ENCODE measurements at places on chromosomes 11 and 22.

- DNase-seq, result no peak
Measured at GRCh38 chr11:133553885-133554740, 21.8 kb upstream of the OPCML start.

GRCh38 chr22:26979294-26979693 lies 321.9 kb downstream of the MIAT start:
- DNase-seq, result no peak

DNA sequence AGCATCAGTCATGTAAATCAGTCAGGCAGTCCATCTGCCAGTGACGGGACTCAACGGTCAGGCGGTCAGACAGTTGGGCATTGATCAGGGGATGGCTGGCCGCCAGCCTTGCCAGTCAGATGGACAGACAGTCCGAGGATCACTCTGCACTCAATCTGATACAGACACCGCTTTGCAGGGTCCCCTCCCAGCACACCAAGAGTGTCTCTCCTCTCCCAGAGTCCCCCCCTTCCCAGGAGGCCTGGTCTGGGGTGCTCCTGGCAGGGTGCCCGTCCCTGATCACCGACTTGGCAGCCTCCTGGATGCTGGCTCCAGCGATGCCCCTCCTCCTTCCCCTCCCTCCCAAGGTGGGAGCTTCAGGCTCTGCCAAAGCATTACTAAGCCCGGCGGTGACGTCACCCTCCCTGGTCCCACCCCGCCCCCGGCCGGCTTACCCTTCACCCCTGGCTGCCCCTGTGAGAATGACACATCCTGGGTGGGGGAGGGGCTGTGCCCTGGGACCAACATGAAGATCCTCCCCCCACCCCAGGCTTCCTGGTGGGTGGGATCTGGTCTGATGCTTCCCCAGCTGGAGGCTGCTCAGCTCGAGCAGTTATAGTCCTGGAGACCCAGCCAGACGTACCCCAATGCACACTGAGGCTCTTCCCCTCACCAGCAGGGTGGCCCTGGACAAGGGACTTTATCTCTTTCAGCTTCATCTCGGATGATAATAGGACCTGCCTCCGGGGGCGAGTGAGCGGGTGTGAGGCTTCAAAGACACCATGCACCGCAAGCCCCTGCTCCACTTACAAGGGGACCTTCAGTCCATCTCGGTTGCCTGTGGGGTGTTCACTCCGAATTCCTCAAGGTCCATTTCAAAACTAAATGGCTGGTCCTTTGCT lies 69.2 kb downstream of the CD82 start:
- DNase-seq, result no peak

GRCh38 chr11:12066799-12067508 lies 43.4 kb upstream of the MICAL2 start:
- DNase-seq, result no peak

GRCh38 chr11:31997955-31998354 lies 92.9 kb upstream of the RCN1 start:
- no peak for DNase-seq

DNA sequence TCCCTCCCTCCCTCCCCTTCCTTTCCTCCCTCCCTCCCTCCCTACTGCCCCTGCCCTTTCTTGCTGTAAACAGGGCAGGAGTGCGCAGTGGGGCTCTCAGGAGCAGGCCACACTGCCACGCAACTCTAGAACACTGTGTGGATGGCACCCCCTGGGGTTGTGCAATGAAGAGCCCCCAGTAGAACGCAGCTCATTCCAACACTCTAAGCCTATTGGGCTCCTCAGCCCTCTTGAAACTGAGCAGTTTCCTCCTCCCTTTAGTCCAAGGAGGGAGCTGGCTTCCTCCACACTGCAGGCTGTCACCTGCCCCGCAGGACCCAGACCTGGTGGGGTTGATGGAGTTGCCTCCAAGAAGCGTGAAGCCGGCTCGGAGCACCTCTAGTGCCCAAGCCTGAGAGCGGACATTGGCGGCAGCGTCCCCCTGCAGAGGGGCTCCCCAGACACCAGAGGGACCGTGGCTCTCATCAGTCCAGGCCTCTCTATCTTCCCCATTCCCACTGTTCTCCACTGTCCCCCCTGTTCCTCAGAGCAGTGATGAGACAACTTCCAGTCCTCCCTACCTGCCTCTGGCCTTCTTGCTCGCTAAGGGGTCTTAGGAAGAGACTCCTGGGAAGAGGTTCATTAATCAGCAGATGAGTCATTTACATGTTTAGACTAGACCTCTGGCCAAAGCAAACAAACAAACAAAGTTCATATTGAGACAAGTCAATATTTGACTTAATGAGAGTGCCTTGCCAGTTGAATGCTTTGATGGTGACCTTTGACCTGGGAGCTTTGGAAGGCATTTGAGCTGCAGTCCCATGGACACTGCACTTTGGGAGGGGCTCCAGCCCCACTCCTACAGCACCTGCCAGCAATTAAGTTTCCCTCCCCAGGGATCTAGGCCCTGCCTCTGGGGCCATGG lies 64.0 kb downstream of the RPUSD4 start:
- DNase-seq, result no peak

DNA sequence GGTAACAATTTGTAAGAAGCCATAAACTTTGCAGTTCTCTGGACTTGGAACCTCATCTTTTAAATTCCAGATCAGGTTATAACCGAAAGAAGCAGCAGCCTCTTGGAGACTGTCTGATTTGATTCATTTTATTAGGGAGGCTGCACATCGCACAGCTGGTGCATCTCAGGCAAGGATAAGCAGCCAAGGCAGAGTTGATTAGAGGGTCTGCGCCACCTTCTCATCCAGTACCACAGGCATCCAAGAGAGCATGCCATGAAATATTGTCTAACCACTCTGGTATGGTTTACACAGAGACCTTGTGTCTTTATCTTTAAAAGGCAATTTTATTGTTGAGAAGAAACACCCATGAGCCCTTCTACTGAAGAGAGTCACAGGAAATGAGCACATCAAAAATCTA lies 16.2 kb upstream of the CWF19L2 start:
- DNase-seq, result no peak

DNA sequence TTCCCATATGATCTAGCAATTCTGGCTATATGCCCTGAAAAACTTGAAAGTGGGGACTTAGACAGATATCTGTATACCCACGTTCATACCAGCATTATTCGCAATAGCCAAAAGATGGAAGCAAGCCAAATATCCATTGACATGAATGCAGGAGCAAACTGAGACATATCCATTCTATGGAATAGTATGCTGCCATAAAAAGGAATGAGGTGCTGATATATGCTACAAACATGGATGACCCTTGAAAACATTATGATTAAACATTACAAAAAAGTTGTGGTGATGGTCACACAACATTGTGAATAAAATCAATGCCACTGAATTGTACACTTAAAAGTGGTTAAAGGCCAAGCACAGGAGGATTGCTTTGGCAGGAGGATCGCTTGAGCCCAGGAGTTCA lies 25.5 kb downstream of the MFNG start:
- no peak for DNase-seq

GRCh38 chr22:27262361-27262760 lies 539.2 kb downstream of the MN1 start:
- DNase-seq, result no peak

GRCh38 chr22:23529166-23530103 lies 50.7 kb downstream of the IGLL1 start:
- DNase-seq, result no peak

DNA sequence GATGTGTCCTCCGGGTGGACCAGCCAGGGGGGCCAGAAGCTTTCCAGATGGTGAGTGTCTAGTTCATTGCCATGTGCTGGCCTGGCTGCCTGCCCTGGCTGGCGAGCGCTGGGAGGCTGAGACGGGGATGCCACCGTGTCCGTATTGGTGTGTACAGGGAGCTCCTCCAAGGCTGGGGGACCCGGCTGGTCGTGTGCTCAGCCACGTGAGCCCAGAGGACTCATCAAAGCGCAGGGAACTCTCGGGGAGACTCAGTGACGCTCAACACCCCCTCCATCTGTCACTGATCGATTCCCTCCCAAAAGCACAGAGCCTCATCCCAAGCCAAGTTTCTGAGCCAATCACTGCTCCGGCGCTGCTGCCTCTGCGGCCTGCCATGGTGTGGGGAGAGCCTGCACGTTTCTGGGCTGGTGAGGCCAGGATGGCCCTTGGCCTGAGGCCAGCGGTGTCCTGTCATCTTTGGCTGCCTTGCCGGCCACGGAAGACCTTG lies 423.7 kb downstream of the SHANK2 start:
- DNase-seq, result no peak

- no peak for DNase-seq
Measured at GRCh38 chr11:130719220-130719915, 196.9 kb downstream of the SNX19 start.

DNA sequence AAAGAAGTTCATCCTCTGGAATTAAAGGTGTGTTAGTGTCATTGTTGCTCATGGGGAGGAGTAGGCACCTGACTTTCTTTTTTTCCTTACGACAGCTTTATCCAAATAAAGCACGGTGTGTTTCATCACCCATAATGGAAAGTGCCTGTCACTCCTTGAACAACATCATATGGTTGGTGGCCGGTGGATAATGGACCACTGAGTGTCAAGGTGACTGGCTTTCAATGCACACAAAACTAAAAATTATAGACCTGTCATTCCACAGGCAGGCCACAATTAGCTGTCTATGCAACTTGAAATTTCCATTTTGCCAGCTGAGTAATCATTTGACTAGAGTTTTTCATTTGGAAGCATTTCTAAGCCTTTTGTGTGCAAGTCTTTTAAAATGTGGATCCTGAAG lies 45.0 kb upstream of the MPPED2 start:
- no peak for DNase-seq

DNA sequence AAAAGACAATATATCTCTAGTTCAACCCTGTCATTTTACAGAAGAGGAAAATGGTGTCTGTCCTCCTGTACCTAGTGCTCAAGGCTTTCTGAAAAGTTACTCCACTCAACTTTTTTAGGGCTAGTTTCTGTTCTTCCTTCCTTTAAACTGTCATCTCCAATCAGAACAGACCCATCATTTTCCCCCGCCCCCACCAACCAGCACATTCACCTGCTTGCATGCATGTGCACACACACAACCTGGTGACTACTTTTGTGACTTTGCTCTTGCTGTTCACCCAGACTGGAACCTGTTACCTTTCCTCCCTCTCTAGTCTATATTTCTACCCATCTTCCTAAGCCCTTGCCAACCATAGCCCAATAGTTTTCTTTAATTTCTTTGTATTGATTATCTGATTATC lies 5.6 kb downstream of the FBXO7 start:
- no peak for DNase-seq

- DNase-seq, result no peak
Measured at GRCh38 chr11:3854660-3854976, 846 bp upstream of the STIM1 start.

Measured in T-helper 22 cell (primary cell).